ENCODE measurements at places on chromosomes 1 and 21.

DNA sequence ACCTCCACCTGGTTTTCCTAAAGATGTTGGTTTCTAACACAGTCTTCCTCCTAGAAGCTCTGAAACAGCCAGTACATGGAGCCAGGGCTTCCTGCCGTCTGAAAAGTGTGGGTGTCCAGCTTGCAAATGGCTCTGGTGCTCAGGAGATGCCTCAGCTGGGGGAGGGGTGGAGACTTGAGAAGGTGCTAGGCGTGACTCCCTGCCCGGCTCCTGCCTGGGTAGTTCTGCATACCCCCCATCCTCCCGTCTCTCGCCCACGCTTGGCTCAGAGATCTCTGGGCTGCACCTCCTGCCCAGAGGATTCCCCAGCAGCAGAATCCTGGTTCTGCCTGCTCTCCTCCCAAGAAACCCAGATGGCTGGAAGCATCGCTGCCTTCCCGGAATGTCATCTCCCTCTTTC is 16.9 kb downstream of the STUM start:
- no peak for DNase-seq

DNA sequence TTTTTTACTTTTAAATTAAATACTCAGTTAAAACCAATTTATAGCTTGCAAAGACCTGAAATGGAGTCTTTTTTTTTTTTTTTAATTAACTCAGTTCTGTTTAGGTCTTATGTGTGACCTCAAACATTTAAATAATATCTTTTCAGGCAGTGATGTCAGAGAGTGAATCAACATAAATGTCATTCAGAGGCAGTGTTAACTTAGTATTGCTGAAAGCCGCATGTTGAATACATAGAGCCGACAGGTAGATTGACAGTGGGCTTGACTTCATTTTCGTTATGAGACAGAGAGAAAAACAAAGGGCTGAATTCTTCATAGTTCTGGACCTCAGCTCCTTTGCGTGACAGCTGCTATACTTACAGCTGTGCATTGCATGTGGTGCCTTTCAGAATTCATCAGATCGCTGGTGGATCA is 51.5 kb downstream of the PRDM2 start:
- DNase-seq: no peak

DNA sequence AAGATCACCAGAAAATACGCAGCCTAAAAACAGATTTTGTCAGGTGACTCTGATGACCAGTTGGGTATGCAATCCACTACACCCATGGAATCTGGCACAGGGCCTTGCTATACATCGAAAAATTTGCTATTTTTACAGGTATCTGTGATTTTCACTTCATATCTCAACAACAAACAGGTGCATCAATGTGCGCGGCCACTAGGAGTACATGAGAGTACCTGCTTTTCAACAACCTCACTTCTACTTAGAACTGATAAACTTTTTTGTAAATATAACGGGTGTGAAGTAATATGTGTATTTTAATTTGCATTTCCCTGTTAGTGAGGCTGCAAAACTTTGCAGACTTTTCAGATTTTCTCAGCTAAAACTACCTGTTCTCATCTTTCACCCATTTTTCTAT is 80.8 kb downstream of the SLC45A1 start:
- DNase-seq: no peak

DNA sequence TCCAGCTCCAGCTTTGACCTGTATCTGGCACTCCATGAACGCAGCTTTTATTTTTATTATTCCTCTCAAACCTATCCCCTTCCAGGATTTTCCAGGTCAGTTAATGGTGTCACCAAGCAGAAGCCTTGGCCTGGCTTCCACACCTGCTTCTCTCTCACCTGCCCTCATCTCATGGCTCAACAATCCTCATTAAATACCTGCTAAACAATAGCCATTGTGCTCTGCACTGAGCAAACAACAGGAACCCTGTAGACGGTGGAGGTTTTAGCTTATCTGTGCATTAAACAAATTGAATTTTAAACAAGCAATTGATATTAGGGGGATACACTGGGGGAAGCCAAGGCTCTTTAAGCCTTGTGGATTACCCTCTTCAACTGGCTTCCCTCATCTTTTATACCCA is 15.3 kb downstream of the PYCR2 start:
- no peak for DNase-seq

GRCh38 chr1:232484856-232485255 is 145.1 kb downstream of the SIPA1L2 start:
- DNase-seq: no peak

- no peak for DNase-seq
Observed at GRCh38 chr1:235545292-235545930, 41.2 kb upstream of the B3GALNT2 start.

Measured in SW480 (cell line).